ENCODE measurements at places on chromosomes 7 and 10.

GRCh38 chr7:155756322-155756721, 55.9 kb downstream of the SHH start:
- no peak for DNase-seq

DNA sequence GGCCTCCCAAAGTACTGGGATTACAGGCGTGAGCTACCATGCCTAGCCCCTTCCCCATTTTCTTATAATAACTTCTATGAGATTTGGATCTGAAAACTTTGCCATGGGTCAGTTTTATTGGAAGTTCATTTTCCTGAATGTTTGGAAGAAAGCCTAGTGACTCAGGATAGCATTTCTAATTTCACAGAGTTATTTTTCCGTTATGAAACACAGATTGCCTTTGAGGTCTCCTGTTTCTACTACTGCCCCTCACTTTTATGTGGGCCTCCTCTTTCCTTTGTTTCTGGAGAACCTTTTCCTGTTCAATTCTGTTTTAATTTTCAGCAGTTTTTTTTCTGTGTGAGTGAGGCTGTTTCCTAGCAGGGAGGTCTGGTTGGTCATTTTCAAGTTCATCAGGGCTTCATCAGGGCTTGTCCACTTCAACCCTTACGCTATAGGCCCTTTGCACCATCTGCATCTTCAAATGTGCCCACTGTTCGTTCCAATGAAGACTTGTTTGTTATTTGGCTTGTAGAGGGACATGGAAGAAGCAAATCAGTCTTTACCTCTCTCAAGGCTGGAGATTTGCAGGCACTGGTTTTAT, 58.7 kb downstream of the BMPR1A start:
- DNase-seq, result no peak

- no peak for DNase-seq
These were observed 640.2 kb downstream of the ARL4A start for GRCh38 chr7:13327669-13328068.

DNA sequence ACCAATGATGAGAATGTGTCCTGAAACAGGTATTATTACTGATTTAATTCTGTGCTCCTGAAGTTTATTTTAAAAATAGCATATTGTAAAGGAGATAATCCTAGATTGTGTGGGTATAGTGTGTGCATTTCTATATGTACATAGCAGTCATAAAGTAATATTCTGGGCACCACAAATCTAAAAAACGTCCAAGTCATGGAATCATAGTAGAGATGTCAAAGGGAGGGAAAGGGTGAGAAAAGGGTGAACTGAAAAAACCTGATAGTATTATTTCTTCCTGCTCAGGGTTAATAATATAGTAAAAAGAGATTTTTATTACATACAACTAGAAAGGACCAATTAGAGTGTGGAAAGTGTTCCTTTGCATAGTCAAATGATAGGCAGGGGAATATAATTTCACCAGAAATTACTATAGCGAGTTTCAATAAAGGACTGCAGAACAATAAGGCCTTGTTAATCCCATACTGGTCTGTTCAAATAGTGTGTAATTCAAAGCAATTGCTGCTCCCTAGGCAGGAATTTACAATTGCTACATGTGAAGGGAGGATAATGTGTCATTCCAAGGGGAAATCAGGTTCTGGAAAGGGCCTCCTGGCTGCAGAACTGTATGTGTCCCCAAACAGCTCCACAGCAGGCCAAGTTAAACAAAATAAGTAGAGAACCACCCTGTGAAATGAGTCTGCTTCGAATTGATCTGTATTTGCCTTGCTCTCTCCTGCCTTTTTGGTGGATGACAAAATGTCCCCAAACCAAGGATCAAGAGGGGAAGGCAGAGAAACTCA, 42.5 kb upstream of the KMT2E start:
- DNase-seq, result no peak

GRCh38 chr10:112330162-112330561, 43.8 kb upstream of the ACSL5 start:
- DNase-seq, result no peak
